ENCODE measurements at places on chromosomes 16 and 17.

DNA sequence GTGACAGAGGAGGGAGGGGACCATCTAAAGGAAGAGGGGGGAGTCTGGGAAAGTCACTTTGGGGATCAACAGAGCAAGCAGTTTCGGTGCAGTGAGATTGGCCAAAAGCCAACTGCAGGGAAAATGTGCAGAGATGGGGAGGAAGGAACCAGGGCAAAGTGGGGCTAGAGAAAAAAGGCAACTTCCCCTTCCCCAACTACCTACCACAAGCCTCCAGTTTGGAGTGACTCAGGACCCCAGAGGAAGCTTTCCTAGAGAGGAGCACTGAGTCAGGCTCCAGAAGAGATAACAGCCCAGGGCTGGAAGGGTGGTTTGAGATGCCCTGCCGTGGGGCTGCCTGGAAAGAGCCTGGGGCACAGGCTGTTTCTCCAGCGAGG, 6.9 kb upstream of the CD300LD start:
- no peak for DNase-seq

DNA sequence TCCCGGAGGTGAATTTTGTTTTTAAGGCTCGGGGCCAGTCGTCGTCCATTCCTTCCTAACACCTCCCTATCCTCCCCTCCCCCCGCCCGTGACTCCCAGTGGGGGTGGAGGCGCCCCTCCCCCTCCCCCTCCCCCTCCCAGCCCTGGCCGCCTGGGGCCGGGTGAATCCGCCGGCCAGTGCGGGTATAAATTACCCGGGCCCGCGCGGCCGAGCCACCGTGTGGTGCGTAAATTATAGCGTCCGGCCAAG, 2.0 kb upstream of the GSE1 start:
- DNase-seq, result no peak

DNA sequence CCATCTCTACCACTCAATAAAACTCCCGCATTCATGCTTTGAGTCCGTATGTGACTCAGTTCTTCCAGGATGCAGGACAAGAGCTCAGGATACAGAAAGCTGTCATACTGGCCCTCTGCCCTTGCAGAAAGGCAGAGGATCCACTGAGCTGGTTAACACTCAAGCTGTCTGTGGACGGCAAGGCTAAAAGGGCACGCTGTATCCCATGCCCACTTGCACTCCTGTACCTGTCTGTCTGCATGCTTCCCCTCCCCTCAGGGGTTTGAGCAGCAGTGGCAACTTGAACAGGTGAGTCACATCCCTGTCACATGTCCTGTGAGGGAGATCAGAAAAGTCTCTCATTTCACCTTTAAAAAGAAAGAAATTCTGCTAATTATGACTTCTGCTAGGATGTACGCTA, 293.8 kb downstream of the HS3ST3B1 start:
- DNase-seq, result no peak

DNA sequence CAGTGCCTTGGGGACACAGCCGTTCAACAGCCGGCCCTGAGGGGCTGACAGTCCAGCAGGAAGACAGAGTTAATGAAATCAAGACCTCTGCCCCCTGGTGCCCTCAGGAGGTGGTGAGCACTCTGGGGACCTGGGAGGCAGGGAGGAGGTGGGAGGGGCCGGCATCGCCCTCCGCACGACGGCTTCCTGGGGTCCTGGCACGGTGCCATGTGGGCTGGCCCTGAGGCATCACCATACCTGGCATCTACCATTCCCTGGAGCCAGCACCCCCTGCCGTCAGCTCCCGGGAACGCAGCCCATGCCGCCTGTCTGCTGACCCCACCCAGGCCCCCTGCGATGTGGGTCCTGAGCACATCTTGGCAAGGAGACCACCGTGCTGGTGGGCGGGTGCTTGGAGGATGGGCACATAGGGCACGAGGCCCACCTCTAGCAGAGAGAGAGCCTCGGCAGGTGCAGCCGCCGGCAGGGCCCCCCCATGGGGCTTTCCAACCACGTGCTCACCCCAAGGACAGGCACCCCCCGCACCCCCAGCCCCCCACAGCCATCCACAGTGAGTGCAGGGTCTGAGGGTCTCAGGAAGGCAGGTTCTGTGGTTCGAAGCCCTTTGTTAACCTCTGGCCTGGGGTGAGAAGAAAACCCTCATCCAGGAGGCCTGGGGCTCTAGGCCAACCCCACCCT, 52.5 kb downstream of the ZFPM1 start:
- peak; percentile 61 for DNase-seq

DNA sequence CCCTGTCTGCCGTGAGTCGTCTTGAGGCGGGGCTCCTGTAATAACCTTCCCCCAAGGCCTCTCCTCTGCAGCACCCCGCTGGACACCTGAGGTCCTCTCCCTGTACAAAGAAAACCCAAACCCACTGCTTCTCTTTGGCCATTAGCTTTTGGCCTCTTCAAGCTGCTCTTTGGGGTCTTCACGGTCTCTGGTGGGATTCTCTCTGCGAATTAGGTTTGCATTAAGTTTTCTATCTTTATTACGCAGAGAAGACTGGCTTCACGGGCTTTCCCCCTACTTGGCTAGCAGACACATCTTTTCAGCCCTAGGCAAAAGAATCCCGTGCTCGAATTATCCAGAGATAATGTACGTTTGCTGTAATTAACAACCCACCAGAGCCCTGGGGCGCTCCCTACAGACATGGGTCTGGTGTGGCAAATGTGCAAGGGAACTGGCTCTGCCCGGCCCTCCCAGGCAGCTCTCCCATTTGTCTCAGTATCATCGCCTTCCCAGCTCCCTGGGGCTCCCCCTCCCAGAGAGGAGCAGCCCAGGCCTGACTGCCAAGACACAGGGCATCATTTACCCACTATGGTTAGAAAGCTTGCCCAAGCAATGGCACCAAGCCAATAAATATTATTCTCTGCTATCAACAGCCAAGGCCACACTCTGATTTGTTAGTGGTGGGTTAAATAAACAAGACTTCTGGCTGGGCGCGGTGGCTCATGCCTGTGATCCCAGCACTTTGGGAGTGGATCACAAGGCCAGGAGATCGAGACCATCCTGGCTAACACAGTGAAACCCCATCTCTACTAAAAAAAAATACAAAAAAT, 24.7 kb upstream of the KLHDC4 start:
- DNase-seq, result no peak

DNA sequence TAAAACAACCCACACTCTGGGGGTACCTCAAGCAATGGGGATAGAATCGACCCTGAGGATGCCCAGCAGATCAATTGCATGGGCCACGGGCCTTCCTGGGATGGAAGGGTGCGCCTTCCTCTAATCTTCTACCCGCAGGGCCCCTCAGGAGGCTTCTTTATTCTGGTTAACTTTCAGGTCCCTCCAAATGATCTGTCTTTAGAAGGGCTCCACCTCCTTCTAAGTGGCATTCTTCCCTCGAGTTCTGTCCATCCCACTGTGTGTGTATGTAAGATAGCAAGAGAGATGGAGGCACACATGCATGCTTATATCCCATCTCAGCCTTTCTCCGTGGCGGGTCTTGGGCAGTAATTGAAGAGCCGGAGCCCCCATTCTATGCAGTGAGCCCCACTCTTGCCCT, 125.7 kb downstream of the MRM1 start:
- no peak for DNase-seq

GRCh38 chr17:7392696-7393612, 1.4 kb downstream of the PLSCR3 start:
- DNase-seq, result no peak

DNA sequence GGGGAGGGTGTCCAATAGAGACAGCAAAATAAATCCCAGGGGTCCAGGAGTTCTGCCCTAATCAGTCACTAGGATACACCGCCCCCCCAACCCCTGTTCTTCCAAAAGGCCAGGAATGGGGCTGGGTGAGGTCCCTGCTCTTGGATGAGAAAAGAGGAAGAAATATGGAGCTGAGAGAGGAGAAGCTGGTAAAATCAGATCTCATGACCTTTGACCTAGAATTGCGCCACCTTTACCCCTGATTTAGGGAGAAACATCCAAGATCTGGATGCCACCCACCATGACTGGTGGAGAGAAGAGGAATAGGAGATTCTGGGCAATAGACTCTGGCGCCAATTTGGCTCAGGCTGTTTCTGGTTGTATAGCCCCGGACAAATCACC, 707 bp upstream of the CACNB1 start:
- no peak for DNase-seq

DNA sequence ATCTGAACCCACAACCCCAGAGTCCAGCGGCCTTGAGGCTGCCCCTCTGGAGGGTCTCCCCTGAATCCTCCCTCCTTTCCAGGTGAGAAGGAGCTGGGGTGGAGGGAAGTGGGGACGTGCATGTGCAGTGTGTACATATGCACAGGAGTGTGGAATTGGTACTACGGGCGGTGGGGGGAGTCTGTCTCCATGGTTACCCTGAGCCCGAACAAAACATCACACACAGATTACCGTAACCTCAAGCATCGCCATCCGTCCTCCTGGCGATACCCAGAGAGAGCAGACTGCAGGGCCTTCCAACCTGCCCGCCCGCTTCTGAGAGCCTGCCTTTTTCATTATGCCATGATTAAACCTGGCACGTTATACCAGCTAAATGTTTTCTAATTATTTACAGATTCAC, 25.1 kb downstream of the GSG1L start:
- no peak for DNase-seq

DNA sequence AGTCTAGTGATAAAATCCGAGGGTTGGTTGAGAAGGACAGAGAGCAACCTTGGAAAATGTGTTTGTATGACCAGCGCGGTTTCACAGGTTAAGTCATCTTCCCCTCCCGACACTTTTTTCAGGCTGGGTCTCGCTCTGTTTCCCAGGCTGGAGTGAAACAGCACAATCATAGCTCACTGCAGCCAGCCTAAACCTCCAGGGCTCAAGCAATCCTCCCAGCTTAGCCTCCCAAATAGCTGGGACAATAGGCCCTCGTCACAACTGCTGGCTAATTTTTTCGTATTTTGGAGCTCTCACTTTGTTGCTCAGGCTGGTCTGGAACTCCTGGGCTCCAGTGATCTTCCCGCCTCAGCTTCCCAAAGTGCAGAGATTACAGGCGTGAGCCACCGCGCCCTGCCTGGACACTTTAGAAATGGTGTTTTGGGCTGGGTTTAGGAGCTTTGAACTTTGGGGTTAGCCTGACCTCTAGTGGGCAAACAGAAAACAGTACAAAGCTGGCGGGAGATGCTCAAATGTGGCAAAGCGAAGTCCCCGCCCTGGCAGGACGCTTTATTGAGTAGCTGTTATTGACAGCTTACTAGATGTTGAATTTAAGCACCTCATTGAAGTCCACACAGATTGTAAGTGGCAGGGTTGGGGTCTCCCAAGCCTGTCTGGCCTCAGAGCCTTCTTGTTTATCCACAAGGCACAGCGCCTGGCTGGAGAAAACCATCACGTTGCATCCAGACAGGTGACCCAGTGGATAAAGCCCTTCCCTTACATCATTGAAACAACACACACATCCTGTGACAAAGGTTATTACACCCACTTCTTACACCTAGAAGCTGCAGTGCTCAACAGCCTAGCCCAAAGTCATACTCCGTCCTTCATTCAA, 34.7 kb upstream of the RBBP6 start:
- DNase-seq, result peak; percentile 40

GRCh38 chr16:57802341-57803133, at the start of gene KIFC3:
Gene KIFC3 (minus strand): TSS chr16:57802491. CDS start chr16:57798243, 4,248 bp downstream.
- DNase-seq, result no peak

DNA sequence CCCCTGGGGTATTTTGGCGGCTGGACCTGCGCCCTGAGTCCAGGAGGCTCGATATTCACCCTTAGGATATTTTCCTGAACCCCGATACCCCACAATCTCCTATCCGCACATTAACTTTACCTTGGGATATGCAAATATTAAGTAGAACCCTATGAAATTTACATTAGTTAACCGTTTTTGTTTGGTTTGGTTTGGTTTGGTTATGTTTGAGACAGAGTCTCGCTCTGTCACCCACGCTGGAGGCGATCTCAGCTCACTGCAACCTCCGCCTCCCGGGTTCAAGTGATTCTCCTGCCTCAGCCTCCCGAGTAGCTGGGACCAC, 9.3 kb upstream of the NAGS start:
- no peak for DNase-seq

GRCh38 chr16:50202926-50203624, 50.0 kb downstream of the TENT4B start:
- no peak for DNase-seq

- no peak for DNase-seq
These were observed 90.5 kb downstream of the ENGASE start for GRCh38 chr17:79164913-79165695.

DNA sequence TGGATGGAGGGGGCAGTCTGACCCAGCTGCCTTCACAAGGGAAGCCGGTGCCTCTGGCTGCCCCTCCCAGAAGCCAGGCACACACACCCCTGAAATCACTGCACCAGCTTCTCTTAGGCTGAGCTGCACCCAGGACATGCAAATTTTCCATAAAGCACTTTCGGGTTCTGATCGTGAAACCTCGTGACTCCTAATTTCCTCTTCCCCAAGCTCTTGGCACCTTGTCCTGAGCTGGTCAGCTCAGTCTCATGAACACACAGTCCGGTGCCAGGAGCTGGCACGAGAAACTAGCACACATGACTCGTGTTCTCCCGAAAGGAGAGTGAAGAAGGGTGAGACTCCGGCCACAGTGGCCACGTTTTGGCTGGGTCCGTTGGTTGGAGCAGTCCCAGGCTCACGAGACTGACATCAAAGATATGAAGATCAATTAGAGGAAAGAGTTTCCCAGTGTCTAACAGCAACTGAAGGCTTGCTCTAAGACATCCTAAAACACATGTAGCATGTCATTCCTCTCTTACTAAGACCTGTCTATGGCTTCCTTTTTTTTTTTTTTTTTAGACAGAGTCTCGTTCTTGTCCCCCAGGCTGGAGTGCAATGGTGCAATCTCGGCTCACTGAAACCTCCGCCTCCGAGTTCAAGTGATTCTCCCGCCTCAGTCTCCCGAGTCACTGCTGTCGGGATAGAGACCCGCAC, 9.2 kb upstream of the ABR start:
- DNase-seq, result no peak

DNA sequence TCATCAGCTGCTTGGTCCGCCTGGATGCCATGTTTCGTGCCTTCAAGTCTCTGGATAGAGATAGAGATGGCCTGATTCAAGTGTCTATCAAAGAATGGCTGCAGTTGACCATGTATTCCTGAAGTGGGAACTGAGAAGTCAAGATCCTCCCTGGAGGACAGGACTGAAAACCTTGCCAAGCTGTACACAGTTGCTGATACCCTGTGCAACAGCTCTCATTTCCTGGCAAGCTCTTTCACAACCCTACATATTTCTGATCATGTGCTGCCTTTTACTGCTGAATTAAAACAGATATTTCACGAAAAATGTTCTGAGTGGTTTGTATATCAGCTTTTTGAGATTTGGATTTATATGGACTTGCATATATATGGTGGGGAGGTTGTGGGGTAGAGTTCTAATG, 898 bp downstream of the CAPNS2 start:
- DNase-seq, result no peak

- DNase-seq, result peak; percentile 57
These were observed 6.0 kb downstream of the GGNBP2 start for GRCh38 chr17:36550491-36551417.

DNA sequence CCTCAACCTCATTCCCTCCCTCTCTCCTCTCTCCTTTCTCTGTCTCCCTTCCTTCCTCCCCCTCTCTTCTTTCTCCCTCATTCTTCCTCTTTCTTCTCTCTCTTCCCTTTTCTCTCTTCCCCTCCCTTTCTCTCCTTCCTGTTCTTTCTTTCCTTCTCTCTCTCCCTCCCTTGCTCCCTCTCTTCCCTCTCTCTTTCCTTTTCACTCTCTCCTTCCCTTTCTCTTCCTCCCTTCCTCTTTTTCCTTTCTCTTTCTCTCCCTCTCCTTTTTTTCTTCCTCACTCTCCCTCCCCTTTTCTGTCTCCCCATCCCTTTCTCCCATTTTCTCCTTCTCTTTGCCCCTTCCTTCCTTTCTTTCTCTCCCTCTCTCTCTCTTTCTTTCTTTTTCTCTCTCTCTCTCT, 7.9 kb upstream of the ELAC2 start:
- no peak for DNase-seq

GRCh38 chr16:76583466-76583865, 306.3 kb downstream of the CNTNAP4 start:
- DNase-seq, result no peak

- DNase-seq, result no peak
These were observed 96.2 kb downstream of the BANP start for GRCh38 chr16:88047462-88047861.
